ENCODE measurements at places on chromosomes 2 and 18.

- no peak for DNase-seq
Measured at GRCh38 chr2:228063558-228063957, 117.9 kb downstream of the SPHKAP start.

- no peak for DNase-seq
Measured at GRCh38 chr2:217798743-217799562, 203.8 kb downstream of the TNS1 start.

DNA sequence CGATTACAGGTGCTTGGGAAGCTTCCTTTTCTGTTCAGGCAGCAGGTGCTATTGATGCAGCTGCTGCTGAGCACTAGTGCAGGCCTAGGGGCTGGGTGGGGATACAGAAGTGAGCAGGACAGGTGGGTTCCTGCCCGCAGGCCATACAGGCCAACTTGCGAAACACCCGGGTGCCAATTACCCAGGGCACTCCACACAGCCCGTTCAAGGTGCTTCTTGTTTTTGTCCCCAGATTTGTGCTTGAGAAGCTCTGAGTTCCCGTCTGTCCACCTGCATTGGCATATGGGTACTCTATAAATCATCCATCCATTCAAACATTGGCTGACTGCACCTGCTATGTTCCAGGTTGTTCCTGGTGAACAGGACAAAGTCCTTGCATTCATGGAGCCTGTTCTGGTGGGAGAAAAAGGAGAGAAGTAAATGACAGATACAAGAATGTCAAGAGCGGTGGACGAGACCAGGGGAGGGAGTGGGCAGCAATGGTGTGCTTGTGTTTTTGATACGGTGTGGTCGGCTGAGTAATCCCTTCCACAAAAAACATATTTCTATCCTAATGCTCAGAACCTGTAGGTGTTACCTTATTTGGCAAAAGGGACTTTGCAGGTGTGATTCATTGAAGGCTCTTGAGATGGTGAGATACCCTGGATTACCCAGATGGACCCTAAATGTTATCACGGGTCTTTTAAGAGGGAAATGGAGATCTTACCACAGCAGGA, 31.4 kb downstream of the SH3BP4 start:
- no peak for DNase-seq

- DNase-seq: peak; percentile 23
Measured at GRCh38 chr2:23925702-23926289, 1.1 kb downstream of the ATAD2B start.

- DNase-seq: no peak
Measured at GRCh38 chr18:68445668-68446426, 269.1 kb downstream of the TMX3 start.

Data from stimulated activated CD8-positive, alpha-beta memory T cell treated with anti-CD3 and anti-CD28 coated beads, Interleukin-15, amount 100 ng/mL, for 1 hour (primary cell).